ENCODE measurements at places on chromosomes 13 and 19. TPM values are rescaled to one million over a fixed set of nuclear protein-coding genes. Genes with fewer than 3 reads are reported as not detected.

GRCh38 chr19:48665786-48666185 is 7.0 kb downstream of the NTN5 start:
- no peak for DNase-seq
- H3K4me3 ChIP-seq, result no peak overlapping the region
- H3K4me1 ChIP-seq, result peaks cover 6% of the 10 kb centered on the region
- no peaks in the 10 kb centered on the region for H3K27me3 ChIP-seq
- no peak overlapping the region for H3K27ac ChIP-seq
- H3K36me3 ChIP-seq, result no peaks in the 10 kb centered on the region

DNA sequence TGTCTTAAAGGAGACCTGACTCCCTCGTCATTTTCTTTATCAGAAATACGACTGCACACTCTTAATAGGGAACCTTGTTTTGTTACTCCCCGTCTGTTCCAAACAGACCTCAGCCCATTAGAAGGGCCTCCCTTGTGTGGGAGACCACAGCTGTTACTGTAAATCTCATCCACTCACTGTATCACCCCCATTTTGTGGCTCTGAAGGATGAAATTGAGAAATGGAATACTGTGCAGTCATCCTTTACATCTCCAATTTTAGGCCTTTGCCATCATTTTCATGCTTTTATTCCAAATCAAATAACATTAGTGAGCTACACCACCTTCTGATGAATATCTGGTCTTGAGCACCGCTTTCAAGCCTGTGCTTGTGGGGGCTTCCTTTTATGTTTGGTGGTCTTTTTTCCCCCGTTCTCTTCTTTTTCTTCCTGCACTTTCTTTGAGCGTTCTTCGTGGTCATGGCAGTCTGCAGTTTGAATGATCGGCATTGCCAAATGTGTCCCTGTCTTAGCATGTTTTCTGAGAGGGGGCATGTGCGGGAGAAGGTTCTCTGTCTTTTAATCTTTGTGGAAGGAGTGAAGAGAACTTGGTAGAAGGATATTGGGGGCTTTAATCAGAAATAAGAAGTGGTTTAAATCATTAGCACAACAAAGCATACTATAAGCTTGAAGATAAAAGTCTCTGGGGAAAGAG is 65.8 kb downstream of the GGACT start:
- H3K4me3 ChIP-seq, result no peak overlapping the region
- DNase-seq, result no peak
- H3K4me1 ChIP-seq, result peaks cover 13% of the 10 kb centered on the region
- no peaks in the 10 kb centered on the region for H3K27me3 ChIP-seq

GRCh38 chr13:43389983-43390382 is 366.6 kb downstream of the DNAJC15 start:
- no peaks in the 10 kb centered on the region for H3K36me3 ChIP-seq
- no peak overlapping the region for H3K4me3 ChIP-seq
- no peak for DNase-seq

DNA sequence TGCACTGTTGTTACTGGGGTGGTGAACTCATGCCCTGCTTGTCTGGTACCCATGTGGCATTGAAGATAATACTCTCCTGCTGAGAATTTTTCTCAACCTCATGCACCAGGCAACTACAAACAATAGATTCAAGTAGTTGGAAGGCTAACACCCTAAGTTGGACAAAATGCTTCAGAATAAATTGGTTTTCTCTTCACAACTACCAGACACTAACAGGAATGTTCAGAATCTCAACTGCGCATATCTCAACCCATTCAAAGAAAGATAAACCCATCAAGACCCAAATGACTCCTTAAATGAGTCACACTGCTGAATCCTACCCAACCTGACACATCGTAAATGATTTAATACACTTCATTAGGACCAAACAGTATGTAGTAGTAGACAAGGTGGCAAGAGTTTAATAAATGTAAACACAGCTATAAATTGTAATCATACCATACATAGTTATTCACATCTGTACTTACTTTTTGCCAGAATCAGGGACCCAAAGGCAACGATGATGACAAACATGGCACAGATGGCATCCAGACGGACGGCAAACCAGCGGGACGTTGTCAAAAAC is 227.4 kb downstream of the ABCC4 start:
- no peak overlapping the region for H3K4me3 ChIP-seq
- H3K27me3 ChIP-seq, result no peaks in the 10 kb centered on the region
- DNase-seq, result no peak
- H3K36me3 ChIP-seq, result no peaks in the 10 kb centered on the region
- no peak overlapping the region for H3K27ac ChIP-seq

Gene ELF1
- total RNA-seq, result 186 TPM

- peak overlapping the region; percentile 75 for H3K4me3 ChIP-seq
- peak overlapping the region; percentile 87 for H3K27ac ChIP-seq
- H3K27me3 ChIP-seq, result no peaks in the 10 kb centered on the region
- peaks cover 23% of the 10 kb centered on the region for H3K4me1 ChIP-seq
- no peaks in the 10 kb centered on the region for H3K36me3 ChIP-seq
These were observed 47.6 kb downstream of the TGDS start for GRCh38 chr13:94548382-94548781.

Data from B cell (primary cell).